ENCODE measurements at places on chromosomes 16 and 17.

- DNase-seq: no peak
Measured at GRCh38 chr17:6138761-6139446, 68.7 kb downstream of the WSCD1 start.

GRCh38 chr17:81258292-81258691, 19.2 kb downstream of the NDUFAF8 start:
- no peak for DNase-seq

GRCh38 chr17:78493450-78493849, 83.7 kb downstream of the DNAH17 start:
- DNase-seq: no peak

DNA sequence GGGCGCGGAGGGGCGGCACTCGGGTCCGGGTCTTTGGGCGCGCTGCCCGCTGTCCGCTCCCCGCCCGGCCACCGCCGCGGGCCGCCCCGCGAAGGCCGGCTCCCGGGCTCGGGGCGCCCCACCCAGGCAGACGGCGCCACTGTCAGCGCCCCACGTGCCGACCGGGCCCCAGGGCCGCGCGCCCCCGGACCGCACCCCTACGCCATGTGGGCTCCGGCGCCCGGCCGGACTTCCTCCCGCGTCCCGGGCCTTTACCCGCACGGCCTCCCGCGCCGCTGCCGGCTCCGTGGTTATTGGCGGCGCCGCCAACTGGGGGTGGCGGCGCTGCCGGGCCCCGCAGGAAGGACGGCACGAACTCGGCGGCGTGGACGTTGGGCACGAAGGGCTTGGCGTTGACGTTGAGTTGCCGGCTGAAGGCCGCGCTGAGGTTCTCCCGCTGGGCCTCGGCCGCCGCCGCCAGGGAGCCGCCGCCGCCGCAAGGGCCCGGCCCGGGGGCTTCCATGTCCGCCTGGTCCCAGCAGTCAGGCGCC, 577 bp downstream of the GSPT1 start:
- peak; percentile 41 for DNase-seq

GRCh38 chr17:2022647-2023240, 2.4 kb downstream of the RTN4RL1 start:
- no peak for DNase-seq

- no peak for DNase-seq
Measured at GRCh38 chr16:2296661-2297505, 29.0 kb upstream of the RNPS1 start.

DNA sequence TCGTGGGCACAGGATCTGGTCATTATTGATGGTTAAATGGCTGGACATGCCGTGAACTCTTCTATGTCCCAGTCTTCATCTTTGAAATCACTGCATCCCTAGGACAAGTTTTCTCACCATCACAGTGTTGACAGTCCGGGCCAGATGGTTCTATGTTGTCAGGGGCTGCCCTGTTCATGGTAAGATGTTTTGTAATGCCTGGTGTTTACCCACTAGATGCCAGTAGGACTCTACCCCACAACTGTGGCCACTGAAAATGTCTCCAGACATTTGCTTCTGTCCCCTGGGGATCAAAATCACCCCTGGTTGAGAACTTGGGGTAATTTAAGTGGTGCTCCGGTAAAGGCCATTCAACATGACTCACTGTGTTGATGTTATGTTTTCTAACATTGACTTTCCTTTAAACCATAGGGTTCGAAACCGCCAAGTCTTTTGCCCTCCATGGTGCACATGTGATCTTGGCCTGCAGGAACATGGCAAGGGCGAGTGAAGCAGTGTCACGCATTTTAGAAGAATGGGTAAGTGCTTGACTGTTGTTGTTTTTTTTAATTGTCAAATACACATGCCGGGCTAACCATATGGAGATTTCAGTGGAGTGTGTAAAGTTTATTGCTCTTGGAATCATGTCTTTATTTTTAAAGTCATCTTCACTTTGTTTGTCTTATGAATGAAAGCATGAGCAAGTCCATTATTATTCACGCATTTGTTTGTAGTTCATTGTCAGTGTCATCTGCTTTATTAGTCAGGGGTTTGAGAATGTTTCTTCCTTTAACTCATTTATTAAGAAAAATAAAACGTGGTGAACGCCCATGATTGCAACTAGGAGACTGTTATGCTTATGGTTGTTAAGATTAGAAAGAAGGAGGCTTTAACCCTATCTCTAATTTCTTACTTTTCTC, 64.6 kb downstream of the WWOX start:
- no peak for DNase-seq

DNA sequence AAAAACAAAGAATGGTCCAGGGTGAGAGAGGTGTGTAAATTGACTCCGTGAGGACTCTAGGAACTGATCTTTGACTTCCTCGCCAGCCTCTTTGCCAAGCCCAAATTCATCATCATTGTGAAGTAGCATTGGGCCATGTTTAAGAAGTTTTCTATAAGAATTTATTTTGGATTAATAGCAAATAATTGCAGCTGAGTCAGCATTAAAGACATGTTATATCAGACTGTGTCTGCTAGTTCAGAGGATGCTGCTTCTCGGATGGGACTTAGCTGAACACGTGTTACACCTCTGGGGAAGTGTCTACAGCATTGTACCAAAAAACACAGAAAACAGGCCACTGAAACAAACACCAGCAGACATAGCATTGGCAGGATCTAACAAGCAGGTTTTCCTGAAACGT, 366.6 kb downstream of the CDH13 start:
- no peak for DNase-seq

DNA sequence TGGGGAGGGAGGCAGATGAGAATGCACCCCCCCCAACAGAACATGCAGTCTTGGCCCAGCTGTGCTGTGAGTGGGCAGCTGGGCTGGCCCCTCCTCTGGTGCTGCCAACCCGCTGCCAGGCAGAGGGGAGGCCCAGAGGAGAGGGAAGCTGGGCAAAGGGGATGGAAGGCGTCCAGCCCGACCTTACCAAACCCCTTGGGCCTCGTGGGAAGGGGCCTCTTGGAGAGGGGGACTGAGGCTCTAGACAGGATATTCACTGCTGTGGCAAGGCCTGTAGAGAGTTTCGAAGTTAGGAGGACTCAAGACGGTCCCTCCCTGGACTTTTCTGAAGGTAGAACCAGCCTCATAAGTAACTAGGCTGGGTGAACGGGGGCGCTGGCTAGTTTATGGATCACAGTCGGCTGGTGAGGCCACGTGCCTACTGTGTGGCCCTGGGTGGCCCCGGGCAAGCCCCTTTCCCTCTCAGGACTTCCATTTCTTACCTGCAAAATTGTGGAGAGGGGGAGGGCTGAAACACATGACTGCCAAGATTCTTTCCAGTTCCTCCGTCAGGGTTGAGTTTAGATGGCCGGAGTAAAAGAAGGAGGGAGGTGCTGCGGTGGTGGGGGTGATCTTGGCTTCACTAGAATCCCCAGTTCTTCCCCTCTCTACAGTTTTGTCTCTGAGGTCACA, 857 bp upstream of the STAT5A start:
- no peak for DNase-seq

- DNase-seq: no peak
Measured at GRCh38 chr16:2092866-2093265, 42.8 kb downstream of the PKD1 start.

GRCh38 chr17:78684026-78684425, 98.0 kb downstream of the CYTH1 start:
- DNase-seq: no peak

GRCh38 chr17:72792771-72793170, 299.7 kb downstream of the SLC39A11 start:
- DNase-seq: no peak

DNA sequence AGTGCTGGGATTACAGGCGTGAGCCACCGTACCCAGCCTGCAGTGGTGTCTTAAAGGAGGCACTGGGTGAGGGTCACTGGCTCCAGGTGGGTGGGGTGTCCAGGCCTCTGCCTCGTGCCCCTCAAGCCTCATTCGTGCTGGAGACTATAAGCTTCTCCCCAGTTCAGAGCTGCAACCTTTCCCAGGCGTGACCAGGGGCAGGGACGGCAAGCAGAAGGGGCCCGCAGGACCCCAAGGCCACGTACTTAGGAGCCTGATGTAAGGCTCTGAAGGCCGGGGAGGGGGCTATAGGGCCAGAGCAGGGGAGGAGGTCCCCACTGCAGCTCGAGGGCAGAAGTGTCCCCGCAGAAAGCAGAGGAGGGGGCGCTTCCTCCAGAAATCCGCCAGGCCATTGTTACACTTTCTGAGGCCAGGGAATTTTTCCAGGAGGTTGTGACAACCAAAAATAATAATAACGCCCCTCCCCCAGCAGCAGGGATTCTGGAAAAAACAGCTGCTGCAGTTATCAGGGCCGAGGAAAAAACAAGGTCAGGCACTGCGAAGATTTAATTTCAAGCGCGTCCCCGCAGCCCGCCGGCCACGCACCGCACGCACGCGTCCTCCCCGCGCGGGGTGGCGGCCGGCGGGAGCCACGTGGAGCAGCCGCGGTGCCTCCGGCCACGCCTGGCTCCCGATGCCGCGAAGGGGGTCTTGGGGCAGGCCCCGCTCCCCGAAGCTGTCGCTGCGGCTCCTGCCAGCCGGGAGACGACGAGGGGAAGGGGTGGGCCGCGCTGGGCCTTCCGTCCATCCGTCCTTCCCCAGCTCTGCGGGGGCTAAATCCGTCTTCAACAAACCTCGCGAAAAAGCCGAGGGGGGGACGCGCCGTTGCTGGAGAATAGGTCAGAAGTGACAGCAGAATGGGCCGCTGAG, 45.8 kb upstream of the SLC38A10 start:
- no peak for DNase-seq

DNA sequence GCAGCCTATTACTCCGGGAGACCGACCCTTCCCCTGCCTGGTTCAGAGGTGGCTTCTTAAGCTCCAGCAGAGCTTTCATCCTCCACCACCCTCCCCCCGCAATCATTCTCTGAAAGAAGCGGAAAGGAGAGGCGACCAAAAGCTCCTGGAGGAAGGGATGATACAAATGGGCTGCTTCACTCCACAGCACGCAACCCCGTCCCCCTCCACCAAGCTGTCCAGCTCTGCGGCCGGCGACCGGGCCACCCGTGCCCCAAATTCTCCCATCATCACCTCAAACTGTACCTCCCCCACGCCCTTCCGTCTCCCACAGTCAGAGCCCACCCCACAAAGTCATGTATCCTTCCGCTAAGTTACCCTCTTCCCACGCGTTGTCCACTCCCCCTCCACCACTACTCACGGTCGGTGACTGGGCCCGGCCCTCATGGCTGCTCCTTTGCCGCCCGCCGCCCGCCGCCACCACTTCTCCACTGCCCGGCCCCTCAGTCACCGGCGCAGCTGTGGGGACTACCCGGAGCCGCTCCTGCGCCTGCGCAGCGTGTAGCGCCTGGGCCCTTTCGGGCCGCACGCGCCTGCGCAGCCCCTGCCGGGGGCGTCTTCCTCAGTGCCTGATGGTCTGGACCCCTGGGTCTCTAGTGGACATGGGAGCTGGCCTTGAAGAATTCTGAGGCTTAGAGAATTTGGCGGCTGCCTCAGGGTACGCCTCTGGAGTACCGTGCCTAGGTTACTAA, at the start of gene FAM222B:
Gene FAM222B (minus strand): TSS at position 509 of the 731 bp plus-strand sequence. CDS start 76,123 bp downstream, outside the sequence.
- peak; percentile 74 for DNase-seq
